Stimulated activated CD8-positive, alpha-beta memory T cell treated with anti-CD3 and anti-CD28 coated beads, Interleukin-7, amount 100 ng/mL, for 1 hour (primary cell): ENCODE measurements at places on chromosomes 2 and 18.

GRCh38 chr2:64975232-64975821, 13.9 kb upstream of the SLC1A4 start:
- DNase-seq, result no peak

GRCh38 chr2:40430776-40431599, 20.9 kb downstream of the SLC8A1 start:
- no peak for DNase-seq

GRCh38 chr2:174180165-174180724, 68.1 kb downstream of the OLA1 start:
- no peak for DNase-seq

GRCh38 chr18:75081486-75081885, 127.5 kb downstream of the PTGR3 start:
- DNase-seq, result no peak

DNA sequence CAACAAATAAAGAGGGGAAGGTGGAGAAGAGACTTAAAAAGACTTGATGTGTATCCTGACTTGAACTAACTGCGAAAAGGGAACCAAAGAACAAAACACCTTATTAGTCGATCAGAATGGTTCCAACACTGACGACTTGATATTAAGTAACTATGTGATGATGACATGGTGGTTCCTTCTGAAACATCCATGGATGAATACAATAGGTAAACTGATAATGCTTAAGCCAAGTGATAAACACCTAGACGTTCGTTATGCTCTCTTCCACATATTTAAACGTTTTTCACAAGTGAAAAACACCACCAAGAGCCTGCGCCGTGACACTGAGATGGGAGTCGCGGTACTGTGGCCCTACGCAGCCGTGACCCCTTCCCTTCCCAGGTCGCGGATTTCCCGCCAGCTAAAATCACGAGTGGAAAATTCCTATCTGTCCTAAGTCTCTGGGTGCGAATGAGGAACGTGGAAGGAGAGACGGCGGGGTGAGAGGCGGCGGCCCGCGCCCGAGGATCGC, 797 bp downstream of the TTC32 start:
- no peak for DNase-seq

DNA sequence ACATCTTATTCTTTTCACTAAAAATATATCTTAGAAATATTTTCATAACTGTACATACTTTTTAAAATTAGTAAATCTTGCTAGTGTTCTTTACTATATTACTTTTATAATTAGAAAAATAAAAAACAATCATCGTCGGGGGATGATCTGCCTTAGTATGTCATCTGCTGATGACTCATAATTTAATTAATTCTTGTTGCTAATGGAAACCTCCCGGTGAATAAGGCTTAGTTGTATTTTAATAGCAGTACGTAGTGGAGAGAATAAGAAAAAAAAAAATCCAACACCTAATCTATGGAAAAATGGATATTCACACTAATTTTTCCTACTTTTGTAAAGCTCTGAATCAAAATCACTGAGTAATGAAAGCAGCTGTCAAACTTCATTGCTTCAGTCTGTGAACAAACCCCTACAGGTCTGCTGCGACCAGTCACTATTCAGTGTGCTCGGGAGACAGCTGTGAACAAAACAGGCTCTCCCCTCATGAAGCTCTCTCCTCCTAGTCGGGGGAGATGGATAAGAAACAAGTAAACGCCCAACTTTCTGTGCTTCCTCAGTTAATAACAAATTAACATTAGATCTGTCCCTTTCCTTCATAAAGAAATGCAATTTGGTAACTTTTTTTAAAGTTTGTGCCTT, 97.4 kb upstream of the UPP2 start:
- no peak for DNase-seq

GRCh38 chr2:150387586-150388288, 99.7 kb downstream of the RND3 start:
- DNase-seq, result no peak

- DNase-seq, result no peak
These were observed 21.9 kb upstream of the EMILIN2 start for GRCh38 chr18:2824865-2825264.

DNA sequence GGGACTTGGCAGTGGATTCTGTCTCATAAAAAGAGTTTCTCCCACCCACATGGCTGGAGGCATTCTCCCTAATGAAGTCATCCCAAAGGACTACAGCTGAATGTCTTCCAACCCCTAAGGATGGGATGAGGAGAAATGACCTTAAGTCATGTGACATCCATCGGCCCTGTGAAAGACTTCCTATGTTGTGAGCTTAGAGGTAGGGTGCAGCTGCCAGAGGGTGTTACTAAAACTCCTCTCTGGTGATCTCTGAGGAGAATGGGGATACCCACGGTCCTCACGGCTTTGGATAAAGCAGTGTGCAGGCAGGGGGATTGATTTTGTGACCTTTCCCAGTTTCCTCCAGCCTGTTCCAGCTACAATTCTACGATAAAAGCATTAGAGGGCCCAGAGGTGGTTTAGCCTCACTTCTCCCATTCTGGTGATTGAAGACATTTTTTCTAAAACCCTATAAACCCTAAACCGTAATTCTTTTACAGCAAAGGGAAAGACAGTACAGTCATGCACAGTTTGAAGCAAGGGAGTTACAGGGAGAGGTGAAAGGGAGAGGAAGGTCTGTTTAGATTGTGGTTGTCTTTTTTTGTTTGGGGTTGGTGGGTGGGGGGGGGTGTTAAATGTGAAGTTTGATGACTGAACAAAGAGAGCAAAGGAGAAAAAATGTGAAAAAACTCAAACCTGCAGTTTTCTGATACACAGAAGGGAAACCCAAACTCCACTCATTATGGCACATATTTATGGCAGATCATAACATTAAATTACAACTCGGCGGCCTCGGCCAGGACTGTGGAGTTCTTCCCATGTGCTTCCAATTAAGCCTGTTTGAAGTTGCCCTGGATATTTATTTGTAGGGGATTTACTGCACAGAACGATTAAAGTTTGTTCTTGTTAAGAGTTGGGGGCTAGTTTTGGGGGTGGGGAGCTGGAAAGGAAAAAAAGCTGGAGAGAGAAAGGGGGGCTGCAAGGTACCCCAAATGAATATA, 26.6 kb upstream of the SLC14A2 start:
- no peak for DNase-seq

DNA sequence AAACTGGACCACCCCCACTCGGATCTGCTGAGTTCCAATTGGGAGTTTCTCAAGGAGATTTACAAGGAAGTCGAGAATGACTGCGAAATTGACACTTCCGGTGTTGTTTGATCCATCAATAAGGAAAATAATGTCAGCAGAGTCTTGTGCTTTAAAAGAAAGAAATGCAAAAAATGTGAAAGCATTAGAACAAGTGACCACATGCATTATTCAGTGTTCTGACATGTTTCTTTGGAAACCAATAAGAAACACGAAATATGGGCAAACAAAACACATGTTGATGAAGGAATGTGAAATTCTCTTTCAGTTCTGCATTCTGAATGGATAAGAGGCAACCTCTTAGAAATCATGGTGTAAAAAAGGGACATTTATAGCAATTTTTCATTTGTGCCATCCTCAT, 25.9 kb downstream of the COL6A3 start:
- no peak for DNase-seq

GRCh38 chr2:150606380-150607060, 119.1 kb upstream of the RND3 start:
- DNase-seq, result no peak

DNA sequence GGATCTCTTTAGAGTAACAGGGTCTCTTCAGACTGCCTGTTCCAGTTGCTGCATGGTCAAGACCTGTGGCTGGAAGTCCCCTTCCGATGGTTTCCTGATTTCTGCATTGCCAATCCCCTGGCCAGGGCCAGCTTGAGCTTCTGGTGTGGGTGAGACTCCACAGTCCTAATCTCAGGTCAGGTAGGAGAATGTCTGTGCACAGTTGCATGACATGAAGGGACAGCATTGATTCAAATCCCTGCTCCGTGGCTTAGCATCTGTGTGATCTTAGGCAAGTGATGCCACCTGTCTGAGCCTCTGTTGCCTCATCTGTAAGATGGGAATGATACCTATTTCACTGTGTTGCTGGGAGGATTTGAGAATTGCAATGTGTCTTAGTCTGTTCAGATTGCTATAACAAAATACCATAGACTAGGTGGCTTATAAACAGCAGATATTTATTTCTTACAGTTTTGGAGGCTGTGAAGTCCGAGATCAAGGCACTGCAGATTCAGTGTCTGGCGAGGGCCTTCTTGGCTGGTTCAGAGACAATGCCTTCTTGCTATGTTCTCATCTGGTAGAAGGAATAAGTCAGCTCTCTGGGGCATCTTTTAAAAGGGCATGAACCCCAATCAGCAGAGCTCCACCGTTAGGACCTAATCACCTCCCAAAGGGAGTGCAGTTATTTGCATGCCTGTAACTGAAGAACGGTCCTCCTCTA, 66.2 kb downstream of the ATOH8 start:
- DNase-seq, result no peak

DNA sequence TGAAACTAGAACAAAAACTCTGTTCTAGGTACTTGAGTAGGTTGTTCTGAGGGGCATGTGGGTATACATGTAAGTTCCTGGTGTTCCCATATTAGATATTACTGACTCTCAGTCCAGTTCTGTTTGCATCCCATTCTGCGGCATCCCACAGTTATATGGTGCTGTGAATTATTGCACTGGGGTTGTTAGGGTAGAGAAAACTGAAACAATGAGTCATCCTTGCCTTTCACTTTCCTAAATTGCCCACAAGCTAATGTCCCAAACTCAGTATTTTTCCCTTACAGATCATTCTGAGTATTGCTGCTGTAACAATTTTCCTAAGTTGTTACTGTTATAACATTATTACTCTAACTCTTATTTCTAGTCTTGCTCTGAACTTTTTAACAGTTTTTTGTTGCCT, 3.0 kb downstream of the WDR75 start:
- DNase-seq, result no peak

GRCh38 chr18:24234850-24235418, 96.1 kb downstream of the CABYR start:
- DNase-seq, result no peak
